ENCODE measurements at places on chromosomes 4 and X.

- no peak for DNase-seq
Observed at GRCh38 chr4:126470862-126471261, 1156.1 kb downstream of the FAT4 start.

DNA sequence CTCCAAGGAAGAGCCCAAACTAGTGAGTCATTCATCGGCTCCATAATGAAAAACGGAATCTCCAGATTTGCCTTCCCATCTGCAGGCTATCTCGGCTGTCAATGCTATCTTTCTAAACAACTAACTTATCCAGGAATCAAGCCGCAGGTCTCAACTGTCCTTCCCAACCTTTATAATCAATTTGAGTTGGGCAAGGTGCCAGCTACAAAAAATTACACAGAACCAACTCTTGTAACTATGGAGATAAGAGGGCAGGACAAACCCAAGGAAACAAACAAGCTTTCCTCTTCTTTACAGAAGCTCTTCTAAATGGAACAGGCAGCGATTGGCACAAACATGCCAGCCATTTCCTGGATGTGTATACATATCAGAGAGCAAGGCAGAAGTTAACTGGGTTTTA is 61.2 kb upstream of the RAI2 start:
- no peak for DNase-seq

GRCh38 chrX:154396973-154397887 is 947 bp upstream of the RPL10 start:
- peak; percentile 61 for DNase-seq

DNA sequence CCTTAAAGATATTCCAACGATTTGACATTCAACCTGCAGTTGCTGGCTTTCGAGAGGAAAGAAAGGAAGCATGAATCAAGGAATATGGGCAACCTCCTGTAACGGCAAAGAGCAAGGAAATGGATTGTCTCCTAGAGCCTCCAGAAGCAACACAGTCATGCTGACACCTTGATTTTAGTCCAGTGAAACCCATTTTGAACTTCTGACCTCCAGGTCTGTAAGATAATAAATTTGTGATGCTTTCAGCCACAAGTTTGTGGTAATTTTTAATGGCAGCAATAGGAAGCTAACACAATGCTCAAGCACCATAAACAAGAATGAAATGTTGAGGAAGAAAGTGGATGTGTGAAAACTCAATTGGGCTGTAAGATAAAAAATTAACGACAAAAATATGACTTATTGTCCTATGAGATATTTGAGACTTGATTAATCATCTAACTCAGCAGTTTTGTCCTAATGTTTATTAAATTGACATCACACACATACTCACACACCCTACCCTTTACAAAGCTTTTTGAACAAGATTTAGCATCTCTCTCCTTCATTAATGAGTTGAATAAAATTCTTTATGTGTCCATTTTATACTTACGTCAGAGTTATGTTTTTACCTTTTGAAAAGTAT is 857.2 kb upstream of the INTU start:
- no peak for DNase-seq

- no peak for DNase-seq
Observed at GRCh38 chr4:69485130-69485529, 10.6 kb downstream of the UGT2B4 start.

Measured in GM20000 (cell line).